Stimulated activated CD4-positive, alpha-beta T cell treated with anti-CD3 and anti-CD28 coated beads, Interleukin-15, amount 100 ng/mL, for 1 hour (primary cell): ENCODE measurements at places on chromosomes 13 and 19.

DNA sequence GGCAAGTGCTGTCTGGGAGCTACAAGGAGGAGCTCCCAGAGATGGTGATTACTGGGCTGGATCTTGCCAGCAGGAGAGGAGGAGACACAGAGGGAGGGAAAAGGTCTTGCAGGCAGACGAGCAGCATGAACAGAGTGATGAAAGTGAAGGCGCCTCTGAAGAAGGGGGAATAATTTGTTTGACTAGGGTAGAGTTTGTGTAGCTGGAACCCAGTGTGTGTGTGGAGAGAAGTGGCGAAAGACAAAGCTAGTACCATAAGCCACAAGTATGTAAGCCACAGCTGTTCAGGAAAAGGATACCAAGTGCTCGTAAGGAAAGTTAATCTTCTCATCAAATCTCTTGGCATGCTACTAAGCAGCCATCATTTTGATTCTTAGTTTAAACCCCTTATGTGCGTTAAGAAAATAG is 5.4 kb downstream of the FLT1 start:
- no peak for DNase-seq

DNA sequence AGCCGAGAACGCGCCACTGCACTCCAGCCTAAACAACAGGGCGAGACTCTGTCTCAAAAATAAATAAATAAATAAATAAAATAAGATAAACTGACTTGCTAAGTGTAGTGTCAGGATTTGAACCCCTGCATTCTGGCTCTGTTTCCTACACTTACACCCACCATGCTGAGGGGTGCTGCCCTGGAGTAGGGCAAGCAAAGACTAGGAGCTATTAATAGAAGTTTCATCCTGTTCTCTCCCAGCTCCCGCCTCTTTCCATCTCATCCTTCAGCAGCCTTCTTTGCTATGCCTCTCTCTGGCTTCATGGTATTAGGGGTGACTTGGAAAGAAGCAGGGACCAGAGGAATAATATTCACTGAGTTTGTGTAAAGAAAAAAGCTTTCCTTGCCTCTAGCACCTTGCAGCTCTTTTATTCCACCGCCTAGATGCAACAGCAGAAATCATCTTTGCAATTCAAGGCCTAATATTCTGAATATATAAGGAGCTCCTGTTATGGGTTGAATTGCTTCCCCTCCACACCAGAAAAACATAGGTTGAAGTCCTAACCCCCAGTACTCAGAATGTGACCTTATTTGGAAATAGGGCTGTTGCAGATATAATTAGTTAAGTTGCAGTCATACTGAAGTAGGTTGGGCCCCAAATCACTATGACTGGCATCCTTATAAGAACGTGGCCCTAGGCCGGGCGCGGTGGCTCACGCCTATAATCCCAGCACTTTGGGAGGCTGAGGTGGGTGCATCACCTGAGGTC is 8.7 kb upstream of the PLAUR start:
- no peak for DNase-seq

- no peak for DNase-seq
These were observed 1416.9 kb downstream of the UQCRFS1 start for GRCh38 chr19:27796073-27796472.

- no peak for DNase-seq
These were observed 5.1 kb downstream of the PRTN3 start for GRCh38 chr19:845707-846521.

DNA sequence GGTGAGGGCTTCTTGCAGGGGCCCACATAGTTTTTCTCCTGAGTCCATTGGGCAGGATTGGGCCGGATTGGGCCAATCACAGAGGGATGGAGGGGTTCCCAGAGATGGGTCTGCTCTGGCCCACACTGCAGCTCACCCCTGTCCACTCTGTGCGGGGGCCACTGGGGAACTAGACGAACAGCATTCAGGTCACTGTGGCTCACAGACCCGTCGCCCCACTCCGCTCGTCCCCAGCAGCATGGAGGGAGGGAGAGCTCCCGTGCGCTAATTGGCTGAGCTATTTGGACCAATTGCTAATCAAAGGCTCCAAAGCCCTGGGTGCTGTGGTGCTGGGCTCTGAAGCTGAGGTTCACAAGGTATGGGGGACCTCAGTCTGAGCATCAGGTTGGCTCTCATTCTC is 11.3 kb downstream of the NACC1 start:
- DNase-seq: no peak

DNA sequence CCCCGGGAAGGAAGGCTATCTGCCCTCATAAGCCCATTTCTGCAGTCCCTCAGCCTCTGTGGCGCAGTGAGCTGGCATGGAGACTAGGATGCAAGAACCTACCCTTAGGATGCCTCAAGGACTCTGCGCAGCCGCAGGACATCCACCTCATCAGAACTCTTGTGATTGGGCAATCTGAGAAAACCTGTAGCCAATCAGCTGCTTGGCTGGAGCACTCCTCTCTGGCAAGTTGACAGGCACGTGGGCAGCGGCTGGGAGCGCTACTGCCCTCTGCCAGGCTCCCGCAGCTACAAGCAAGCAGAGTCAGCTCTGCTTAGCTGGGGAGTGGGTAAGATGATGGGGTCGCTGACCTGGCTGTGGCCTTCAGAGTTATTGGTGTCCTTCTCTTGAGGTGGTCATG is 1.5 kb upstream of the ECSIT start:
- DNase-seq: no peak

GRCh38 chr13:51846756-51847155 is 1.8 kb upstream of the TMEM272 start:
- no peak for DNase-seq

- DNase-seq: no peak
These were observed 92.2 kb downstream of the DCLK1 start for GRCh38 chr13:36038785-36039555.

- DNase-seq: no peak
These were observed 28.6 kb downstream of the NAXD start for GRCh38 chr13:110643768-110644421.

DNA sequence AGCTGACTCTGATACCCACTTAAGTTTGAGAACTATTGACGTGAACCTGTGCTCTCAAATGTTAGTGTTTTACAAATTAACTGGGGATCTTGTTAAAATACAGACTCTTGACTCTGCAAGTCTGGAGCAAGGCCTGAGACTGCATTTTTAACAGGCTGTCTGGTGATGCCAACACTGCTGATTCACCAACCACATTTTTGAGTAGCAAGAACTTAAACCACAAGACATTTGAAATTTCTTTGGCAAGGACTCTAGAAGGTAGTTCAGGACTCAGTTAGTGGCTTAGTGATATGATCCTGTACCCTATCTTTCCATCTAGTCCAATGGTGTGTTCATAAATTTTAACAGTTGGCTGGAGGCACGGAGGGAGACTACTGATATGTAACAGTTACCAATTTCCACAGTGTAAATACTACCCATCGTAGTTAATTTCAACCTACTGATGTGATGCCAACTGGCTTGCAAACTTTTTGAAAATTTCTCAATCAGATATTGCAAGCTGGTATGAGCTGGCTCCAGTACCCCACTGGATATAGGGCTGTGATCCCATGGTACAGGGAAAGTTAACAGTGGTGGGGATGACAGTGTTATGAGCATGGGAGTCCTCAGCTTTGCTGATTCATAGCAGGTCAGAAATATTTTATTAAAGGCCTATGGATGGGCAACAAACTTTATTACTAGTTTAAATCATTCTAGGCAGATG is 255.1 kb downstream of the TBC1D4 start:
- no peak for DNase-seq

- no peak for DNase-seq
These were observed 652.5 kb downstream of the SLITRK1 start for GRCh38 chr13:83229574-83230305.

DNA sequence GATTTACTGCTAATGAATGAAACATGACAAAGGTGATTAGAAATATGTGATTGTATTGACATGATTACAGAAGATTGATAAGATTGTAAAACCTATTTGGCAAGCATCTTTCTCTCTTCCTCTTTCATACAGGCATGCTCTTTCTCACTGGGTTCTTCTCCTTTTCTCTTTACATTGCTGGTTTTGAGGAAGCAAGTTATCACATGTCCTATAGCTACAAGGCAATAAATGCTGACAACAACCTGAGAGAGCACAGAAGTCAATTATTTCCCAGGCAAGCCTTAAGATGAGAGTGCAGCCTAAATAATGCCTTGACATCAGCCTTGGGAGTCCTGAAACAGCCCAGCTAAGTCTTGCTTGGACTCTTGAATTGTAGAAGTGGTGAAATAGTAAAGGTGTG is 875.0 kb downstream of the SLITRK1 start:
- no peak for DNase-seq

GRCh38 chr13:32737111-32737571 is 150.9 kb downstream of the PDS5B start:
- DNase-seq: no peak

DNA sequence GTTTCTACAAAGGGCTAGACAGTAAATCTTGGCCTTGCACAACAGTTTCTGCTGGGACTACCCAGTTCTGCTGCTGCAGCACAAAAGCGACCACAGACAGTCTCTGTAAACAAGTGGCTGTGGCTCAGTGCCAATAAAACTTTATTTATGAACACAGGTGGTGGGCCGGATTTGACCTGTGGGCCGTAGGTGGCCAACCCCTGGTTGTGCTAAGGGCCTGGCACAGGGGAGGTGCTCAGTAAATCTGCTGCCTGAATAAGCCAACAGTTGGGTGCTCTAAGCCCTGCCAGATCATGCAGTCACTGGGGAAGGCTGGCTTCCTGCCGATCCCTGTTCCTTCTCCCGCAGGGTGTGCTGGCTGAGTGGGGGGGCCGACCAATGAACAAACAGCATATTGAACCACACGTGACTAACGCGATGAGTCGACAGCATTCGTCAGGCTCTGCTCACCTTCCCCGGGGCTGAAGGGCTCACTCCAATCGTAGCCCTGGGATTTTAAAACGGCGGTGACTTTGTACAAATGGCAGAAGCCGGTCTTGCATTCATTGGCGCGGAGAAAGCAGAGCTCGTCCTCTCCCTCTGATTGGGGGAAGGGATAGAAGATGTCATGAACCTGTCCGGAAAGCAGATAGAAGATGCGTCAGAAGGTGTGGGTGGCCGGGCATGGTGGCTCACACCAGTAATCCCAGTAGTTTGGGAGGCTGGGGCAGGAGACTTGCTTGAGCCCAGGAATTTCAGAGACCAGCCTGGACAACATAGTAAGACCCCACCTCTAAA is 24.3 kb upstream of the MYDGF start:
- no peak for DNase-seq

DNA sequence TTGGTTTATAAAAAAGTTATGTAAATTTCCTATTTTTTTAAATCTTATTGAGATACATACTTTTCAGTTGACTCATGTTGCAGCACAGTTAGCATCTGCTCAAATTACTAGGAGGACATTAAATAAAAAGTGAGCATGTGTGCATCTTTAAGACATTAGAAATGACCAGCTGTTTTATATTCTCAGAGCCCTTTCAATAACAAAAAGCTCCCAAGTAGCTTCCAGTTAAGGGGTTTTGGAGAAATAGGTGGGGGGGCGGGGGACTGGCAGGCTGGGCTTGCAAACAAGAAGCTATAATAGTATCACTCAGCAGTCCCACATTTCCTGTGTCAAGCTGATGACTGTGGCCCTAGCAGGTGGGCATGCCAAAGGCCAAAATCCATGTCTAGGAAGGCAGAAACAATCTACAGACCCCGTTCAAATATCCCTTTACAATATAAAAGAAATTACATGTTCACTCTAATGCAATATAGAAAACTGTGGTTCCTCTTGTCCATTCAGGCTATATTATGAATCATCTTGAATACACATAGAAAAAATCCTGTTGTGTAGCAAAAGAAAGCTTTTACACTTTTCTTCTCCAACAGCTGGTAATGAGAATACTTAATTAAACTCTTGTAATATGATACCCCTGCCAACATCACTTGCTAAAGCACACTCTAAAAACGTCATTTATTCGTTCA is 1713.2 kb upstream of the SLC10A2 start:
- DNase-seq: no peak

- DNase-seq: no peak
These were observed 424.5 kb downstream of the PCDH9 start for GRCh38 chr13:66805657-66806056.
